ENCODE measurements at places on chromosomes 11 and 22.

DNA sequence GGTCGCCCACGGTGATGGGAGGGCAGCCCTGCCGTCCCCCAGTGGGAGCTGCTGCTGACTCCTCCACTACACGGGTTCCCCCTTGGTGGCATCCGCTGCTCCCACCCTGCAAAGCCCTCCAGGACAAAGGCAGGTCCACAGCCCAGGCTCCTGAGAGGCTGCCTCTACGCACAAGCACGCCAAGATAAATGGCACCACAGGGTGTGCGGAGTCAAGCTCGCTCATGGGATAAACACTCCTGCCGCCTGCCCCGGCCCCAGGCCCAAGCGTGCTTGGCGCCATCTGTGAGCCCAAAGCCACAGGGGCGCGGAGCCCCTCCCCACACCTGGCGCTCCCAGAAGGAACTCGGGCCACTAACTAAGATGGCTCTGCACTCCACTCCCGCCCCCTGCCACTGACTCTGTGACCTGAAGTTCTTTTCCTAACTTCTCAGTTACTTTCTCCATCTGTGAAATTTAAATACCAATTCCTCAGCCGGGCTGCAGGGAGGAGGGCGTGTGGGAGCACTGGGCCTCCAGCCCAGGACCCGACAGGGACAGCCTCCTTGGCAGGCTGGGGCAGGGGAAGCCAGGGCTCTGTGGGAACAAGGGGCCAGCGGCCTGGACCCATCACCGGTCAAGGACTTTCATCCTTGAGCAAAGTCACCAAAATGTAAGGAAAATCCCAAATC is 14.9 kb downstream of the EHD1 start:
- no peak for DNase-seq

DNA sequence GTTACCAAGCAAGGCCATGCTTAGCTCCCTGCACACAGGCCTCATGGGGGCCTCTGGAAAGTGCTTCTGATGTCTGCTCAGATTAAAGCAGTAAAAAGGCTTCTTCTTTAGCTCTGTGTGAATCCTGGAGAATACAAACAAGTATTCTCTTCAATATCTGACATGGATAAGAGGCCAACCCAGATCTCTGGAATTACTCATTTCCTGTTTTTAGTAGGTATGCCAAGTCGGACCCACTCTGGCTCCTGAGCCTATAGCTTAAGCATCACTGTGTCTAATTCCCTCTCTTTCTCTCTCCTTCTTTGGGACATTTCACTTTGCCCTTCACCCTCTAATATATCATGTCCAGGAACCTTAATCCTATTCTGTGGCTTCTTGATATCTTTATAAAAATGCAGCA is 529.6 kb upstream of the CCDC90B start:
- no peak for DNase-seq

GRCh38 chr11:112977755-112978154 is 16.5 kb downstream of the NCAM1 start:
- DNase-seq: no peak

DNA sequence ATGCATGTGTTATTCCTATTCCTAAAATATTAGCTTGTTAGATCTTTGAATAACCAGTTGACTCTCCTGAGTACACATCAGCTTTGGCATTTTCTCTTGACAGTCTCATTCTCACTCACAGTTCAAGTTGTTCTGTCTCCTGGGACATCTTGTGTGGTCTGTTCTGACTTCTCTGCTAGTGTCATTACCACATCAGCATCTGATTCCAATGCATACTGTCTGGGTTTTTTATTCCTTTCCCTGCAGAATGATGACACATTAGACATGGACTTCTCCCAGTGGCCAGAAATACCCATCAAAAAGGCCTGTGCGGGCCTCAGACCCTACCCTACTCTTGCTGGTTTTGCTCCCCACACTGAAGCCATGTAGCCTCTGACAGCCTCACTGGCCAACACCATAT is 2.7 kb downstream of the ZNF74 start:
- no peak for DNase-seq

DNA sequence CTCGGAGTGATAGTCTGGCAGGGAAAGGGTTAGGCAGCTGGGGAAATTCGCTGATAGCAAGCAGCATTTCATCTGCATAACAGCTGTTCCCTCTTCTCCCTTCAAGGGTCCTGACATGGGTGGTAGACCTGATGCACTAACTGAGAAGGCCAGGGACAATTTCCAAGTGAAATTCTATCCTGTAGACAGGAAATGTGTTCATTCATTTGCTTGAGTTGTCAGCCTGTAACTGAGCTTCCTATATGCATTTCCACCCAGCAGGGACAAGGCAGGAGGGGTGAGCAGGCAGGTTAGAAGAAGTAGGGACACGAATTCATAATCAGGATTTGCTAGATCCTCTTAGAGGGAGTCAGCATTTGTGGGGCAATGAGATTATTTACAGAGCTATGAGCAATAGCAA is 154.3 kb upstream of the NCAM1 start:
- DNase-seq: no peak

GRCh38 chr11:61141601-61142028 is 19.6 kb downstream of the VPS37C start:
- no peak for DNase-seq

DNA sequence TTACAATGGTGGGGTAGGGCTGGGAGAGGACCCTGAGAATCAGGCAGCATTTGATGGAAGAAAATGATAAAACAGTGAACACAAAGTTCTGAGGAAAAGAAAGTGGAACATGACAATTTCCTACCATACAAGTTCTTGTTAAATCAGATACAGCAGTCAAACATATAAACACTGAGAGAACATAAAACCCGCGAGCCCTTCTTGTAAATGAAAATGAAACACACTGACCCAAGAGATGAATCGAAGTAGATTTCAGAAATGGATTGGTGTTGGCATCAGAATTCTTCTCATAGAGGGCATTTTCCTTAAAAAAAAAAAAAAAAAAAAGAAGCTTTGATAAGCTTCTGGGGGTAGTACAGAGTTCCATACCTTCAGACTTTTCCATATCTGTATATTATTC is 134.7 kb upstream of the TMEM45B start:
- no peak for DNase-seq

DNA sequence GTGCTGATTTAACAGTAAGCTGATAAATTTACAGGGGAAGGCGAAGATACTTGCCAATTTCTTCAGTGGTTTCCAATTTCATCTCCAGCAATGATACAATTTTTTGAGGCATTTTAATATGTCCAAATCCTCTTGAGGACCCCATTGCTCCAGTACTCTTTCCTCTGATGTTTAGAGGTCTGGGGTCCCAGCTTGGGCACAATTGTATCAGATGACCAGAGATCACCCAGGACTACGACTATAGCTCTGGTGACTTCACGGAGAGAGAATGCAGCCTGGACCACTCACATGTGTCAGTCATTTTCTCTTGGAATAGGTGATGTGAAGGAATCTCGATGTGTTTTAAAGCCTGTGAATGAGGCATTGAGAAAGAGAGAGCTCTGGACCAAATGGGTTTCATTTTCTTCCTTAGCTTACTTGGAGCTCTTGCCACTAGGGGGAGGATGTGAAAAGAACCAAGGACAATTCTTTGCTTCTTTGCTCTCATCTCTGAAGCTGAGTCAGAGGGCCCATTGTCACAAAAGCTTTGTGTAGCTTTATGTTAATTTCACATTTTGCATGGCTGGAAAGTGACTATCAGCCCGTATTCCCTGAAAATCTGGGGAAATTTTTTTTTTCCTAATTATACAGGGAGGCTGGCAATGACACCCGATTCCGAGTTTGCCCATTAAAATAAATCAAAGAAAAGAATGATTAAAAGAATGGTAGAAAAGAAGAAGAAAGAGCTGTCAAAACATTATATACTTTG is 6.7 kb upstream of the CCDC90B start:
- peak; percentile 10 for DNase-seq

- no peak for DNase-seq
Observed at GRCh38 chr22:25346859-25347751, 127.7 kb downstream of the CRYBB2 start.

- DNase-seq: no peak
Observed at GRCh38 chr11:72389116-72389515, 45.2 kb downstream of the CLPB start.

DNA sequence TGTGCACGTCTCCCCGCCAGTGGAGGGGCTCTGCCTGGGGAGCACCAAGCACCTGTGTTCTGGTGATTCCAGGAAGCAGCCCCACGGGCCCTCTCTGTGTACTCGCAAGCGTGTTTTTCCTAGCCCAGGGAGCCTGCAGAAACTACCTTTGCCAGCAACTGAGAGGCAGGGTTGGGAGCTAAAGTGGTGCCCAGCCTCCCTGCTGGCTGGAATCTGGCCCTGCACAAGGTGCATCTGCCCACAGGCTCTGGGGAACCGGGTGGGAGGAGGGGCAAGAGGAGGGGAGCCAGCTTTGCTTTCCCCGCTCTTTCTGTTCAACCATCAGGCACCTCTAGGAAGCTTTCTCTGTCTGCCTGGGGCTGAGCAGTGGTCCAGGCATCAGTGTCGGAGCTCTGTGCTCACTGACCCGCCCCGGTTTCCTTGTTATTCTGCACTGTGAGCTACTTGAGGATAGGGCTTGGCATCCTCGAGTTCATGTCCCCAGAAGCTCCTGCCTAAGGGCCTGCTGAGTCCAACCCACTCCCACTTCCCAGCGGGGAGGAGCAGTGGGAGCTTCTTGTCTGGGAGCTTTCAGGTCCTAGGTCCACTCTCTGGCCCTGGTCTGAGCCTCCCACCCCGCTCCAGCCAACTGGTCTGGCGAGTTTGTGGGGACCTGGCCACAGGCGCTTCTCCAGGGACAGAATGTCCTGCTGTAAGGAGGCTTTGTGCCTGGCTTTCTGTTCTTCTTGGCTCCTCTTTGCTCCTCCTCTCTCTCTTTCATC is 14.9 kb downstream of the DAGLA start:
- DNase-seq: no peak

- no peak for DNase-seq
Observed at GRCh38 chr22:47197773-47198500, 435.5 kb downstream of the TBC1D22A start.

DNA sequence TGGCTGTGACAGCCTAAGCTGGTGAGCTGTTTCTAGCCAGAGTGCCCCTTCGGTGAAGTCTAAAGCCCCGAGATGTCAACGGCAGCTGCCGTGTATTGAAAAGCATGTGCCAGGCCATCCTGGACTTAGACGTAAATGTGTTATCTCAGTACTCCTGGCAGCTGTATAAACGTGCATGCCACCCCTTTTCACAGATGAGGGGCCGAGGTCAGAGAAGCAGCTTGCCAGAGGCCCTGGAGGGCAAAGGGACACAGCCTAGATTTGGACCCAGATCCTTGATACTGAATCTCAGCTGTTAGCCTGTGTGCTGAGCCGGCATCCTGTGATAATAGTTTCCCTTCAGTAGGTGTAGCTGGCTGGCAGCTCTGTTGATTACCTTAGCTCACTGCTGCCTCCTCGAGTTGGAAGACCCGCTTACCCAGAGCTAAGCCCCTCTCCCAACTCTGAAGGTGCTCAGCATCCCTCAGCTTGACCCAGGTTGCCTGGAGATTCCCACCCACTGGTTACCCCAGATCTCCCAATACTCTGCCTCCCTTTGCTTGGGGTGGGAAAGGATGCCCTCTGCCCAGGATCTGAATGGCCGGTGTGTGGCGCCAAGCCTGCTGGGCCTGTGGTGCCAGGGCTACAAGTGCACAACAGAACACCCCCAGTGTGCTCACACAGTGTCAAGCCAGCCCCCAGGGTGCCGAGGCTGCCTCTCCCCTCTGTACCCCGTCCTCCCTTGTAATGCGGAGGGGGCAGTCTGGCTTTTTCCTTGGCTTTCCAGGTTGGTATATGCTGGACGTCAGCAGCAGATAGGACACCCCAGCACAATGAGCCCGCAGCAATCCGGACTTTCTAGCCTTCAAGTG is 59.8 kb upstream of the WNT7B start:
- DNase-seq: no peak

DNA sequence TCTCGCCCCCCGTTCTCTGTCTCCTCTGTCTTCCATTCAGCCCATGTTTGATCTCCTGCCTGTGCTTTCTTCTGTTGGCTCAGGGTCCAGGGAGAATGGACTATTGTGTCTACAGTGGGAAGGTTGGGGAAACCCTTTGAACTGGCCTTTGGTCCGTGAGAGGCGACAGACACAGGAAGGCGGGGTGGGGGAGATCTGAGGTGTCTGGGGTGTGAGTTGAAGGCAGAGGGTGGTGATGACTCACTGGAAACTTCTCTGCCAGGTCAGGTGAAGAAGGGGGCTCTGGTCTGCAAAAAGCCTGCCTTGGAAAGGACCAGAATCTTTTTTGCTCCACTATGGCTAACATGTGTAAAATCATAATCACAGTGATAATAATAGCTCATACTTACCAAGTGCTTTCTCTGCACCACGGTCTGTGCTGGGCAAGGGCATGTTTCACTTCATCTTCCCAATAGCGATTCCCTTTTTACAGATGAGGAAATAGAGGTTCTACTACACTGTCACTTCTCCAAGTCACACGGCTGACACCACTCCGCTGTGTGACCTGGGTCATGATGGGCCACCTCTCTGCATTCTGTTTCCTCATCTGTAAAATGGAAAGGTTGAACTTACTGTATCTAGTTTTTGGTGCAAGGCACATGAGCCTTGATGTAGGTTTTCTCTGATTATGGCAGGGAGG is 99.8 kb upstream of the ALX4 start:
- no peak for DNase-seq

GRCh38 chr11:6620636-6621035 is 1.4 kb upstream of the TPP1 start:
- no peak for DNase-seq

GRCh38 chr11:80846979-80847378 is 1406.1 kb upstream of the TENM4 start:
- DNase-seq: no peak

DNA sequence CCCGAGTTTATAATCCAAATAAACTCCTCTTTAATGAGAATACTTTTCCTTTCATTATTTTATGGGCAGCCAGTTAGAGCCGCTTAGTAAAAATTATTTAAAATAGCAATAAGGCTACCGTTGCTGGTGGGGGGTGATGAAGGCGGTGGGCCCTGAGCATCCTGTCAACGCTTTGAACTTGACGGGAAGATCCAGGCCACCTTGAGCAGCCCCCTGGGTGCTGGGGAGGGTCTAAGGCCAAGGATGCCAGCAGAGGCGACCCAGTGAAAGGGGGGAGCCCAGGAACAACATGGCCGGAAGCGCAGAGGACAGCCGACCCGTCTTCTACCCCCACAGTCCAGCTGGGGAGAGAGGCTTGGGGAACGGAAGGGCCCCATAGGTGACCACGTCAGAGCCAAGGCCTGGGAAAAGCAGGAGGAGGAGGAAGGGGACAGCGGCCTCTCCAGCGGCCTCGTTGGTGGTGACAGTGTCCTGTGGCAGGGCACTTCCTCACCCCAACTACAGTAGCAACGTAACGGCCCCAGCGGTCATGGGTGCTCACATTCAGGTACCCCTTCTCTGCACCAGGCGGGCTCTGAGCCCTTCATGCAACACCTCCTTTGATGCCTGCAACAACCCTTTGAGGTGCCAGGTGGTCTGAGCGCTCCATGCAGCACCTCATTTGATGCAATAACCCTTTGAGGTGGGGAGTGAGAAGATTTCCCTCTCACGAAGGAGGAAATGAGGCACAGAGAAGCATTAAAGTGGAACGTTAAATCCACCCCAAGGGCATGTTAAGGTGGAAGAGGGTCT is 695.3 kb downstream of the TBC1D22A start:
- DNase-seq: no peak
